ENCODE measurements at places on chromosomes 7 and 10. TPM values are rescaled to one million over a fixed set of nuclear protein-coding genes. Genes with fewer than 3 reads are reported as not detected.

C10orf105 gene
- total RNA-seq: not detected

PKD2L1 gene
- total RNA-seq: not detected

HOXA4 gene
- not detected for total RNA-seq

CHAT gene
- total RNA-seq: not detected

ADCYAP1R1 gene
- 0.69 TPM for total RNA-seq

TAS2R3 gene
- 0.54 TPM for total RNA-seq

HMX2 gene
- total RNA-seq: not detected

OR6B1 gene
- not detected for total RNA-seq

AFAP1L2 gene
- total RNA-seq: 3.1 TPM
